ENCODE measurements at places on chromosomes 4 and X.
A peak's percentile ranks its signal among the peaks of the same experiment; 100 is the strongest.

GRCh38 chrX:625137-625691 lies 5.4 kb upstream of the SHOX start:
- no peak for DNase-seq

- DNase-seq = no peak
Observed at GRCh38 chrX:18573556-18573955, 98.4 kb downstream of the RS1 start.

DNA sequence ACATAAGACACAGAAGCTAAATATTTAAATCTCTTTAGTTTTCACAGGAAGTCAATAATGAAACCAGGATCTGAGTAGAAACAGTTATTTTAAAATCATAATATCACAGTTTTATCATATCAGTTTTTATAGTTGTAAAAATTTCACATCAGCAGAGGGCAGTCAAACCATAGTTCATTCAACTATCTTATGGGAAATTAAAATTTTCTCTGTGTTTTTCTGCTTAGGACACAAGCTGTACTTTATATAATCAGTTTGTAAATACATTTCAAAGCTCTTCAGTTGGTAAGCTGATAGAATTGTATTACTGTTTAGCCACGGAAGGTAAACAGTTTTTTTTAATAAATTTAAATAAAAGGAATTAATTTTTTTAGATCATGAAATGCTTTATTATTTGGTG lies 204.8 kb upstream of the NUDT6 start:
- DNase-seq = no peak

DNA sequence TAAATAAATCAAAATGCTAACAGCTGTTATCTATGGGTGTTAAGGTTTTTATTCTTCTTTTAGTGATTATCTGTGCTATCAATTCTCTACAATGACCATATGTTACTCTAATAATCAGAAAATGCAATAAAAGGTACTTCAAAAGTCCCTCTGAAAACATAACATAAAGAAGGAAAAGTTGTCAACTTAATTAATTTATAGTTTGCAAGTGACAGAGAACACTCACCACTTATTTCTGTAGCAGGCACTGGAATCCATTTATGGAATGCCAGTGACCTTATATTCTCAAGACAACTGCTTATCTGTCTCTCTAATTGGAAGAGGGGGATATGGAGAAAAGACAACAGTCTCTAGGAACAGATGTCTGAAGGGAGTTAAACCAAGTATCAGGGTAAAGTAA lies 25.6 kb upstream of the PLS3 start:
- no peak for DNase-seq

GRCh38 chr4:155907556-155907955 lies 4.1 kb downstream of the TDO2 start:
- DNase-seq = no peak

DNA sequence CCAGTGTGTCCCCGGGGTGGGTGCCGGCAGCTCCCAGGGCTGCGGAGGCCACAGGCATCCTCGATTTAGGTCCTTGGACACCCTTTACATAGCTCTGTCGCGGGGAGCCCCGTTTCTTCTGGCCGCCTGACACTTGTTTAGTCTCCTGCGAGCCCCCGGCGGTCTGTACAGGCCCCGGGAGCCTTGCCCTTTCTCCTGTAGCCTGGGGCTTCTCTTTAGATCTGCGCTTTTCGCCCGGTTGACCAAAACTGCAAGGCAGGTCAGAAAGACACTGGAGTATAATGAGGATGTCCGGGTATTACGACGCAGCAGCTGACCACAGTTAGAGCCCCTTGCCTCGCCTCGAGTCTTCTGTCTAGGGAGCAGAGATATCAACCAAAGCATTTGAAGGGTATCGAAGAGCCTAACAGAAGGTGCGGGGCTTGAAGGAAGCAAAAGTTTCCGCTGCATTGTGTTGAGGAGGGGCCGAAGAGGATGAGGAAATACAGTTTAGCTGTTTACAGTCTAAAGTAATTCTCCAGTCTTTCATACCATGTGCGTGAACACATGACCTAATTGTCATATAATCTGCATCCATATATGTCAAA lies 479 bp downstream of the BRCC3 start:
- DNase-seq = no peak

DNA sequence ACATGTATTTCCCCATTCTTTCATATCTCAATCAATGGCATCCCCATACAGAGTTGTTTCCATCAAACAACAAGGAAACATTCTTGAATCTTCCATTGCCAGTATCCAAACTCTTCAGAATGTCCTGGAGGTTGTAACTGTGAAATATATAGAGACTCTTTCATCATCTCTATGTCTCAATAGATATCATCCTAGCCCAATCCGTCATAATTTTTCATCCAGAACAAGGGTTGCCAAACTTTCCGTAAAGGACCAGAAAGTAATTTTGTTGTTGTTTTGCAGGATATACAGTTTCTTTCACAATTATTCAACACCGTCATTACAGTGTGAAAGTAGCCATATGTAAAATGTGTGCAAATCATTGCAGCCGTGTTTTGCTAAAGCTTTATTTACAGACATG lies 15.2 kb upstream of the CXCL6 start:
- DNase-seq = no peak

DNA sequence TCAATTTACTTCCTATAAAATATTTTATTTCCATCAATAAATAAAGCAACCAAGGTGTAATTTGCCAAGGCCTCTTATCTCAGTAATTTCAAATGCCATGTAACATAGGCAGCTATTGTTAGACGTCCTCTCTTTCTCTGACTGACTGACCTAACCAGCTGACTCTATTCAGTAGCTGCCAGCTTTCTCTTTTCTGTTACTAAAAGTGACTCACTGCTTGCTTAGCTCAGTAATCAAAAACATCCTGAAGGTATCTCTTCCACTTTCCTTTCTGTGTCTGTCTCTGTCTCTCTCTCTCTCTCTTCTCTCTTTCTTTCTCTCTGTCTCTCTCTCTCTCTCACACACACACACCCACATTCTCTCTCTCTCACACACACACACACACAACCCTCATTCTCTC lies 134.2 kb downstream of the SPOCK3 start:
- no peak for DNase-seq

- no peak for DNase-seq
Observed at GRCh38 chrX:120125444-120125843, 9.7 kb upstream of the RHOXF1 start.

GRCh38 chr4:39348371-39349315 lies 17.5 kb downstream of the RFC1 start:
- no peak for DNase-seq

GRCh38 chrX:118183606-118184005 lies 67.0 kb upstream of the KLHL13 start:
- no peak for DNase-seq

DNA sequence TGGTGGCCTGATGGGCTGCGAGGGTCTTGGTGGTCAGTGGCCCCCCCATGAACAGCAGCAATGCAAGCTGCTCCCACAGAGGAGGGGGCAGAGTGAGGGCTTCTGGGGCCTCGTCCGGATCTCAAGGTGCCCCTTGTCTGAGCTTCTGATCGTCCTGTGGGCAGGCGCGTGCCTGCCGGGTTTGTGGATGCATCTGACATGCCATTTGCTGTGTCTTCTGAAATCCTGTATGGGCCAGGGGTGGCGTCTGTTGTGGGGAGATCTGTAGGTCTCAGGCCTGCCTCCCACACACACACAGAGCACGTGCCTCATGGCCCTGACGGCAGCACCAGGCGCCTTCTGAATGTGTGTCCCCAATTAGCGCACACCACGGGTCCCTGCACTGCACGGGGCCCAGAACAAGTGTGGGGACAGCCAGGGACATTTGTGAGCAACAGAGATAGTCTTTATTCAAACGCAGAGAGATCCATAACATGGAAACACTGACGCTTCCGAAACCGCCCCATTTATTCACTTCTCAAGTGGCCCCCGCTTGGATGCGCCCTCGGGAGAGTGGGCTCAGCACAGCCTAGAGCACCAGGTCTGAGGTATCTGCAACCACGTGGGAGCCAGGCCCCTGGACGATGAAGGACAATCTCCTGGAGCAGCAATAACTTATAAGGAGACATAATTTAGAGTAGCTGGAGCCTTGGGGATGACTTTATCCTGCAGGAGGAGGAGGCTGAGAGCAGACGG lies 5.7 kb downstream of the SPON2 start:
- no peak for DNase-seq

- DNase-seq = no peak
Observed at GRCh38 chrX:1400049-1400448, 8.1 kb upstream of the SLC25A6 start.

GRCh38 chr4:65670331-65671031 lies at the start of gene EPHA5:
TSS of gene EPHA5 (minus strand) at chr4:65670489. CDS start at chr4:65669742, 747 bp downstream.
- DNase-seq = peak; percentile 54

- no peak for DNase-seq
Observed at GRCh38 chrX:132480581-132481203, 8.1 kb downstream of the MBNL3 start.
